Progenitor cell of endocrine pancreas (in vitro differentiated cells): ENCODE measurements at places on chromosomes 13 and 19. TPM values are rescaled to one million over a fixed set of nuclear protein-coding genes. Genes with fewer than 3 reads are reported as not detected.

Gene NLRP7
- not detected in 2 replicates for total RNA-seq

DNA sequence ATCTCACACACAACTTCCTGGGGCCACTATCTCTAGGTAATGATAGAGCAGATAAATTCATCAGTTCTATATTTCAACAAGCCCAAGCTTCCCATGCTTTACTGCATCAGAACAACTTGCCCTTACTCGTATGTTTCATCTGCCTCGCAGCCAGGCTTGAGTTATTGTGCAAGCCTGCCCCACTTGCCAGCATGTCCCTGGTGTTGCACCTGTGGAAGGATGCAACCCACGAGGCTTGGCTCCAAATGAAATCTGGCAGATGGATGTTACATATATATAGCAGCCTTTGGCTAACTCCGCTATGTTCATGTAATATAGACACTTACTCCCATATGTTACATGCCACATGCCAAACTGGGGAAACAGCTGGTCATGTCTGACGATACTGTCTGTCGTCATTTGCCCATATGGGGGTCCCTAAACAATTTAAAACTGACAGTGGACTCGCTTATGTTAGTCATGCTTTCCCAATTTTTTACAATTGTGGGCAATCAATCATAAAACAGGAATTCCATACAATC is 6.2 kb downstream of the ERVK3-1 start:
- H3K27me3 ChIP-seq, result no peaks in the 10 kb centered on the region
- DNase-seq, result no peak
- peaks cover 8% of the 10 kb centered on the region for H3K4me1 ChIP-seq
- H3K4me3 ChIP-seq, result no peak overlapping the region
- peaks cover 41% of the 10 kb centered on the region for H3K36me3 ChIP-seq

- H3K27ac ChIP-seq, result no peak overlapping the region
- DNase-seq, result no peak
- H3K36me3 ChIP-seq, result peaks cover 1% of the 10 kb centered on the region
- no peak overlapping the region for H3K4me3 ChIP-seq
Observed at GRCh38 chr19:5563935-5564612, 3.7 kb downstream of the TINCR start.

- peak overlapping the region; percentile 97 for H3K27ac ChIP-seq
- peak overlapping the region; percentile 96 for H3K4me3 ChIP-seq
- no peaks in the 10 kb centered on the region for H3K27me3 ChIP-seq
- peaks cover 4% of the 10 kb centered on the region for H3K36me3 ChIP-seq
- no peak for DNase-seq
Observed at GRCh38 chr13:41133951-41134350, 1.3 kb upstream of the KBTBD6 start.

DNA sequence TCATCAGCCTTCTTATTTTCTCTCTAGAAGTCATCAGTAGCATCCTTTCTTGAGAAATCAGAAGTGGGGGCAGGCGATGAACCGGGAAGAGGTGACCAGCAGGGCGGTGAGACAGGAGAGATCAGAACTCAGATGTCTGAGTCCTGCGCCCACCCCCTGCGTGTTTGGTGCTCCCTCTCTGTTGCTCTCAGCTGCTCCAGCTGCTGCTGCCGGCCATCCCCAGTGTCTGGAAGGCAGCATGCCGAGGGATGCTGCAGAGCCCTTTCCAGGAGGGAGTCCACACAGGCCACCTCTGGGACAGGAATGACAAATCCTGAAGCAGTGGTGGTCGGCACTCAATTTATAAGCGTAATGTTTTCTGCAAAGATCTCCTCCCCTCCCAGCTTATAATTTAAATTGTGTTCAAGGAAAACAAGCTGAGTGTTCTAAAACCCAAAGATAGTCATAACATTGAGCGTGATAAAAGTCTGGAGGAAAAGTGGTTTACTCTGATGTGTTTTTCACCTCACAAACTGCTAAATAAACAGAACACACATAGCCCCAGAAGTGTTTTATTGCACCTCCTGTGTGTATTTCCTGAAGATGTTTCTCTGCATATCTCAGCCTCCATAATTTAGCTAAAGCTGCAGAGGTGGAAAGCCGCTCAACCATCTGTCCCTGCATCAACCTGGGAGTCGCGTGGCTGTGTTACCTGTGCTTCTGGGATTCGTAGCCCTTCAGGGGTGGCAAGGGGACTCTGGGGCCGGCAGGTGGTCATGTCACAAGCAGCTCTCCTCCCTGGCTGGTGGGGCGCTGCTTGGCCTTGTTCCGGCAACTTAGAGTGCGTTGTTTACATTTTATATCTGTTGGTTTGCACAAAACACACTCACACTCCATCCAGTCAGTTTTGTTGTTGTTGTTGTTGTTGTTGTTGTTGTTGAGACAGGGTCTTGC is 191.2 kb downstream of the USP12 start:
- no peak overlapping the region for H3K27ac ChIP-seq
- no peak for DNase-seq
- H3K36me3 ChIP-seq, result no peaks in the 10 kb centered on the region
- H3K4me1 ChIP-seq, result peaks cover 54% of the 10 kb centered on the region
- H3K4me3 ChIP-seq, result no peak overlapping the region

DNA sequence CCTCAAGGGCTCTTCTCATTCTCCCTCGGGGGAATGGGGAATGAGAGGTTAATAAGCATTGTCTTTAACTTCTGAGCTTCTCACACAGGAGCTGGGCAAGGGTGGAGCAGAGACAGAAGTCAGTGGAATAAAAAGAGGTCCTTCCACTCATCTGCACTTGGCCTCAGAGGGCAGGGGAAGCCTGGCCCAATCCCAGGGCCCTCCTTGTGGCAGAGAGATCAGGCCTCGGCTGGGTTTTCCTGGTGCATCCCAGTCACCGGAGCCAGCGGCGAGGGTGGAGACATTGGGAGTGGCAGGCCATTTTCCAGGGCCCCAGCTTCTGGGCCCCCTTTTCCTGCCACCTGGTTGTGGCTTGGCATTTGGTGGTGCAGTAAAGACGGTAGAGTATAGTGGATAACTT is 10.6 kb downstream of the CALM3 start:
- H3K27me3 ChIP-seq, result peaks cover 9% of the 10 kb centered on the region
- H3K27ac ChIP-seq, result no peak overlapping the region
- H3K4me3 ChIP-seq, result no peak overlapping the region

- no peak overlapping the region for H3K27ac ChIP-seq
- DNase-seq, result no peak
- peaks cover 8% of the 10 kb centered on the region for H3K27me3 ChIP-seq
- H3K36me3 ChIP-seq, result no peaks in the 10 kb centered on the region
- no peak overlapping the region for H3K4me3 ChIP-seq
Observed at GRCh38 chr13:39485314-39485700, 117.7 kb downstream of the LHFPL6 start.

- H3K27ac ChIP-seq, result no peak overlapping the region
- peaks cover 4% of the 10 kb centered on the region for H3K4me1 ChIP-seq
- H3K36me3 ChIP-seq, result no peaks in the 10 kb centered on the region
- no peak for DNase-seq
- no peaks in the 10 kb centered on the region for H3K27me3 ChIP-seq
Observed at GRCh38 chr13:101594936-101595335, 142.5 kb downstream of the ITGBL1 start.

Gene HTR2A
- total RNA-seq, result not detected in 2 replicates

DNA sequence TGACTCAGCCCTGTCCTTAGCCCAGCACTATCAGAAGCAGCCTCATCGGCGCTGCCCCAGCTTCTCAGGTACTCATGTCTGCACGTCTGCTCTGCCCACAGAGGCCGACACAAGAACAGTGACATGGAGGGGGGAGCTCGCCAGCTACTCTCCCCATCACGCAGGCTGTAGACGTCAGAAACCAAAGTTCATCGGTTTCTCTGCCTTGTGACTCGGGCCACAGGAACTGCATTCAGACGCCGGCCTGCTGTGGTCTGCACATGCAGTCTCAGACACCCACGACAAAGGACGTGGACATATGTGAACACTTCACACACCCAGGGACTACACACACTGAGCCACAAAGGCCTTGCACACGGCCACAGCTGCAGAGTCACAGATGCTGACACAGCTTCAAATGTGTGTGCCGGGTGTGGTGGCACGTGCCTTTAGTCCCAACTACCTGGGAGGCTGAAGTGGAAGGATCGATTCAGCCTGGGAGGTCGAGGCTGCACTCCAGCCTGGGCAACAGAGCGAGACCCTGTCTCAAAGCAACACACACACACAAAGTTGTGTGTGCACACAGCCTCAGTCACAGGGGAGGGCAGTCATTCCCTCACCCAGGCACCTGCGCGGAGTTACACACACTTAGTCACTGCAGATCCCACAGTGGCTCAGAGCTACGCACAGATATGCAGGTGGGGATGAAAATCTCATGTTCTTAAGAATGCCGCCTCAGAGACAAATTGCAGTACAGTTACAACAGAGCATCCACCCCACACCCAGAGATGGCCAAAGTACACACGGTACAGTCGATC is 4.9 kb upstream of the ZFP36 start:
- peaks cover 27% of the 10 kb centered on the region for H3K4me1 ChIP-seq
- H3K27ac ChIP-seq, result peak overlapping the region; percentile 96
- no peak for DNase-seq
- H3K4me3 ChIP-seq, result peak overlapping the region; percentile 76

Gene ZNF256
- total RNA-seq, result 7.3 and 7.5 TPM in 2 replicates

DNA sequence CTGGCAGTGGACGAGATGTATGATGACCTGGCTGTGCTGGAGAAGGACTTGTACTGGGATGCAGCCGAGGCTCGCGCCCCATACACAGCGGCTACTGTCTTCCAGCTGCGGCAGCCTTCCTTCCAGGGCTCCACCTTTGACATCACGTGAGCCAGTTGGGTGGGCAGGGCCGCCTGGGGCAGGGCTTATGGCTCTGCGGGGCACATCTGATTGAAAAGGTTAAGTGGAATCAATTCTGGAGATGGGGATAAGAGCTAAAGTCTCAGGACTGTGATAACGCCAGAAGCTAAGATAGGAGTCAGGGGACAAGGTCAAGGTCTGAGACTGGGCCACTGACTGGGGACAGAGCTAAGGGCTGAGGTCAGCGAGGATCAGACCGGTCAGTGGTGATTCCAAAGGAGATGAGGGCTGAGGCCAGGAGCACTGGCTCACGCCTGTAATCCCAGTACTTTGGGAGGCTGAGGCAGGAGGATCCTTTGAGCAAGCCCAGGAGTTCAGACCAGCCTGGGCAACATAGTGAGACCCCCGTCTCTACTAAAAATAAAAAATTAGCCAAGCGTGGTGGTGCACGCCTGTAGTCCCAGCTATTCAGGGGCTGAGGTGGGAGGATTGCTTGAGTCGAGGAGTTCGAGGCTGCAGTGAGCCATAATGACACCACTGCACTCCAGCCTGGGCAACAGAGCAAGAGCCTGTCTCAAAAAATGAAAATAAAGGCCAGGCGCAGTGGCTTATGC is 4.7 kb downstream of the BEST2 start:
- H3K27ac ChIP-seq, result peak overlapping the region; percentile 57
- DNase-seq, result no peak
- H3K4me3 ChIP-seq, result no peak overlapping the region
- H3K4me1 ChIP-seq, result peaks cover 5% of the 10 kb centered on the region

Gene TYK2
- 147 and 148 TPM in 2 replicates for total RNA-seq

Gene LILRA6
- total RNA-seq, result not detected in 2 replicates

Gene CLC
- not detected in 2 replicates for total RNA-seq

DNA sequence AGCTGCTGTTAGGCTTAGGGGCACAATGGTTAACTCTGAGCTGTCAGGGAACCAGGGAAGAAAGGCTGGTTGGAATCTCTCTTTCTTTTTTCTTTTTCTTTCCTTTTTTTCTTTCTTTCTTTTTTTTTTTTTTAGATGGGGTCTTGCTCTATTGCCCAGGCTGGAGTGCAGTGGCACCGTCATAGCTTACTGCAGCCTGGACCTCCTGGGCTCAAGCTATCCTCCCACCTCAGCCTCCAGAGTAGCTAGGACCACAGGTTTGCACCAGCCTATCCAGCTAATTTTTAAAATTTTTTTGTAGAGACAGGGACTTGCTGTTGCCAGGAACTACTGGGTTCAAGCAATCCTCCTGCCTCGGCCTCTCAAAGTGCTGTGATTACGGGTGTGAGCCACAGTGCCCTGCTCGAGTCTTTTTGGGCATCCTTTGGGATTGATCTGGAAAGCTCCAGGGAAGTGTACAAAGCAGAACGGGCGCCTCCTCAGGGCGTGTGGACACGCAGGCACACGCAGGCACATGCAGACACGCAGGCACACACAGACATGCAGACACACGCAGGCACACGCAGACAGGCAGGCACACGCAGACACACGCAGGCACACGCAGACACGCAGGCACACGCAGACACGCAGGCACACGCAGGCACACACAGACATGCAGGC is 99.2 kb downstream of the GADD45B start:
- H3K27ac ChIP-seq, result no peak overlapping the region
- H3K27me3 ChIP-seq, result peaks cover 4% of the 10 kb centered on the region
- peaks cover under 1% of the 10 kb centered on the region for H3K36me3 ChIP-seq
- DNase-seq, result no peak
- H3K4me3 ChIP-seq, result no peak overlapping the region

GRCh38 chr13:31699650-31700049 is 39.7 kb upstream of the RXFP2 start:
- no peak for DNase-seq
- no peak overlapping the region for H3K27ac ChIP-seq
- peaks cover 3% of the 10 kb centered on the region for H3K4me1 ChIP-seq
- no peak overlapping the region for H3K4me3 ChIP-seq

- no peaks in the 10 kb centered on the region for H3K36me3 ChIP-seq
- no peak overlapping the region for H3K4me3 ChIP-seq
- peaks cover 1% of the 10 kb centered on the region for H3K4me1 ChIP-seq
- no peak overlapping the region for H3K27ac ChIP-seq
- peaks cover 6% of the 10 kb centered on the region for H3K27me3 ChIP-seq
Observed at GRCh38 chr19:14337510-14337909, 43.7 kb upstream of the ADGRE5 start.

Gene LILRB1
- total RNA-seq, result not detected in 2 replicates

Gene DPF1
- total RNA-seq, result 4.8 and 4.9 TPM in 2 replicates

DNA sequence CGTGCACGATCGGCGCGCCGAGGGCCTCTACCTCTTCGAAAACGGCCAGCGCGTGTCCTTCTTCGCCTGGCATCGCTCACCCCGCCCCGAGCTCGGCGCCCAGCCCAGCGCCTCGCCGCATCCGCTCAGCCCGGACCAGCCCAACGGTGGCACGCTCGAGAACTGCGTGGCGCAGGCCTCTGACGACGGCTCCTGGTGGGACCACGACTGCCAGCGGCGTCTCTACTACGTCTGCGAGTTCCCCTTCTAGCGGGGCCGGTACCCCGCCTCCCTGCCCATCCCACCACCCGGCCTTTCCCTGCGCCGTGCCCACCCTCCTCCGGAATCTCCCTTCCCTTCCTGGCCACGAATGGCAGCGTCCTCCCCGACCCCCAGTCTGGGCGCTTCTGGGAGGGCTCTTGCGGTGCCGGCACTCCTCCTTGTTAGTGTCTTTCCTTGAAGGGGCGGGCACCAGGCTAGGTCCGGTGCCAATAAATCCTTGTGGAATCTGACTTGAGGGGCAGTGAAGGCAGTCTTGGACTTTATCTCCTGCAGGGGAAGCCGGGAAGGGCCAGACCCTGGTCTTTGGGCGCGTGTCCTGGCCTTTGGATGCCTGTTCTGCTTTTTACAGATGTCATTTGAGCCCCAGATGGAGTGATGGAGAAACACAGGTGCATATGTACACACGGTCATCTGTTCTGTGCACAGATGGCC is 2.2 kb downstream of the CLEC11A start:
- peaks cover 2% of the 10 kb centered on the region for H3K4me1 ChIP-seq
- peak overlapping the region; percentile 94 for H3K4me3 ChIP-seq
- H3K36me3 ChIP-seq, result no peaks in the 10 kb centered on the region

Gene ZNF560
- total RNA-seq, result not detected in 2 replicates
